ENCODE measurements at places on chromosomes 12 and 14.

- DNase-seq = no peak
Observed at GRCh38 chr12:87381742-87382141, 647.5 kb downstream of the C12orf50 start.

- DNase-seq = no peak
Observed at GRCh38 chr14:31060253-31060875, 34.2 kb upstream of the STRN3 start.

GRCh38 chr14:68950111-68950510 is 29.0 kb downstream of the ACTN1 start:
- DNase-seq = no peak

DNA sequence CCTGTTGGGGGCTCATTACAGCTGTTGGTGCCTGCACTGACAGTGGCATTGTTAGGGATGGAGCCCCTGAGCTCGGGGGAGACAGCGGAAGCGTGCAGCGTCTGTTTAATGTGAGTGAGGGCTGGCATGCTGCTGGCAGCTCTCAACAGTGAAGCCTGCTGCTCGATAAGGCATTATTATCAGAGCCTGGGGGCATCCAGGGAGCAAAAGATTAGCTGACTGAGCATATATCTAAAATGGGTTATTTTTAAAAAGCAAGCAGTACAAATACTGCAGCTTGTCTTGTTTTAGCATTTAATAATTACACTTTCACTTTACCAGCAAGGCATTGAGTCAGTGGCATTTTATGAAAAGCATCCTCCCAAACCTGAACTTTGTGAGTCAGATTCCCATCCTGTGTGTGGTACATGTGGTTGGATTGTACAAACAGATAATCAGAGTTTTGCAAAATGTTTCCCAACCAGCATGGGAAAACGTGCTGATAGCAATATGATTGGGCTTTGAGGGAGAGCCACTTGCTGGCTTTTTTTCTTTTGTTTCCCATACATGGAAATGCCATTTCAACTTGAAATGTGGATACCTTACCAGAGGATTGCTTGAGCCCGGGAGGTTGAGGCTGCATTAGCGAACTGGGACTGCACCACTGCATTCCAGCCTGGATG is 150.8 kb downstream of the PRKCH start:
- DNase-seq = peak; percentile 57

- no peak for DNase-seq
Observed at GRCh38 chr14:75476274-75476995, 45.8 kb upstream of the BATF start.

DNA sequence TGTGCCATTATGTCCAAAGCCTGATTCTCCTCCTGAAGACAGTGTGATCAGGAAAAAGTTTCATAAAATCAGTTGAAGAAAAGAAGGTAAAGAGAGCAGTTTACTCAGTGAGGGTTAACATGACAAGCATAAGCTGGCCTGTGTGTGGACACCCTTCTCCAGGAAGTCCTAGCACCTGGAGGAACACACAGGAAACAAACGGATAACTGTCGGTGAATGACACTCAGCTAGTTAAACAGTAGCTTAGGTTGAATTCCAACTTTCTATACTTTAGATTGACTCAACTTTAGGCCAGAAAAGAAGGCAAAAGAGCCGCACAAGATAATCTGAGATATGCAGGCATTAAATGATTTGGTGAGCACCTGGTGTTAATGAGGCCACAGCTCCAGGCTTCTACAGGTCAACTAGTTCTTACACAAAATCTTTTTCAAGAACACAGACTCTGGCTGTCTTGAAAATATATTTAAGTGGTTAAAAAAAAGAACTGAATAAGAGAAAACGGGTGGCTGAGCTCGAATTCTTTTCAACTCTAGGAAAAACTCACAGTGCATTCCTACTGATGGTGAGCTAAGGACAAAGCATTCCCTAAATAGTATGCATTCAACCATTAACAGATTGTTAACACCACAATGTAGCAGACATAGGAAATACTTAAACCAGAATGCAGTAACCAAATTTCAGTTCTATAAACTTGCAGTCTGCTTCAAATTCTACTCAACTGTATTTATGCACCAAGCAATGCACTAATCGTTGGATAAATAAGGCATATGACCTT is 56.9 kb upstream of the TSPAN8 start:
- DNase-seq = no peak

DNA sequence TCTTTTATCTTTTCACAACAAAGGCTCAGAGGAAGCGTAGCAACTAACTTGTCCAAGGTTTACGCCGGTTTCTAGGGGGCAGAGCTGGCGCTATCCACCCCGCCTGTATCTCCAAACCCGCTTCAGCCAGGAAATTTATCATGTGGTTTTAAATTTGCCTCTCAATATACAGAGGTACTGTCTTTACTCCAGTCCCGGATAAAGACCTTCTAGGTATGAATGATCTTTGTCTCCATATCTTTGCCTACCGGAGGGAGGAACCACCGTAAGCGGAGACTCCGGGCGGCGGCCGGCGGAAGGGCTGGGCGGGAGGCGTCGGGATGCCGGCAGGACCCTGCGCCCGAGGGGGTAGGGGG is 693 bp upstream of the RIMKLB start:
- no peak for DNase-seq

GRCh38 chr14:57833323-57833722 is 32.6 kb downstream of the SLC35F4 start:
- DNase-seq = peak; percentile 82

DNA sequence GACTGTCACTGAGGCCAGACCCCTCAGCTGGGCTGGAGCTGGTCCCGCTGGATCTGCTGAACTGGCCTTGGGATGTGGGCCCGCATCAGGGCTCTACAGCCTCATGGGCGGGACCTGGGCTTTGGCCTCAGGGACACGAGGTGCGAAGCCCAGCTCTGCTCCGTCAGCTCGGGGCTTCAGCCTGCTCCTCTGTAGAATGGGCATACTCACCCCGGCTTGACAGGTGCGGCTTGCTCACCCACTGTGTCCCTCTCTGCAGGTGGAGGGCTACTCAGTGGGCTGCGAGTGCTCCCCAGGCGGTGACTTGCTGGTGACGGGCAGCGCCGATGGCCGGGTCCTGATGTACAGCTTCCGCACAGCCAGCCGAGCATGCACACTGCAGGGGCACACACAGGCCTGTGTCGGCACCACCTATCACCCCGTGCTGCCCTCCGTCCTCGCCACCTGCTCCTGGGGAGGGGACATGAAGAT is 57.6 kb downstream of the BEGAIN start:
- no peak for DNase-seq

DNA sequence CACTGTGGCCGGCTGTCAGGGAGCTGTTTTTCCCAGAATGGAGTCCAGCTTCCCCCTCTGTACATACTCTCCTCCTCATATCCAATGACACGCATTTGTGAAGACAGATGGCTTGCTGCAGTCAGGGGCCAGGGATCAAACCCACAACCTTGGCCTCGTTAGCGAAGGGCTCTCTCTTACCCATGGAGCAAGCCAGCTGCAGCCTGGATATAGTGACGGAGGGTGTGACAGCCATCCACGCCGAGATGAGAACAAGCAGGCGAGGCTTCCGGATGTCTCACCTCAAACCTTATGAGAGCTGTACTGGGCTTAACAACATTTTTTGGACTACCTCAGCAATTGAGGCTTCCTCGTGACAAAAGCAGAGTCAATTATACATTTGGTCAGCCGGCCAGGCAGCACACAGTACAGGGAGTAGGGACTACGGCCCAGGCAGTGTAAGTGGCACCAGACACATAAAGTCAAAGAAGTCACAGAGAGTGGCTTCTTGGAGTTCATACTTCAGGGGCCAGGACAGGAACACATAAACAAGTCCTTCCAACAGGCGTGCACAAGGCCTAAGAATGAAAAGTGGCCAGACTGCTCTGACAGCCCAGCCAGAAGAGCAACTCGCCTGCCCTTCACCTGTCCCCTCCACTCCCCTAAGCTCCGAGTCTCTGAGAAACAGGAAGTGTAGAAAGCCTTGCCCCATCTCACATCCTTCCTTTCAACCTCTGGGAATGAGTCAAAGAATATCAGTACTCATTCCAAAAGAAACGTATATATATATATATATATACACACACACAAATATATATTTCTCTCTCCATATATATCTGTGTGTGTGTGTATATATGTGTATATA is 115.1 kb downstream of the TTC7B start:
- no peak for DNase-seq

DNA sequence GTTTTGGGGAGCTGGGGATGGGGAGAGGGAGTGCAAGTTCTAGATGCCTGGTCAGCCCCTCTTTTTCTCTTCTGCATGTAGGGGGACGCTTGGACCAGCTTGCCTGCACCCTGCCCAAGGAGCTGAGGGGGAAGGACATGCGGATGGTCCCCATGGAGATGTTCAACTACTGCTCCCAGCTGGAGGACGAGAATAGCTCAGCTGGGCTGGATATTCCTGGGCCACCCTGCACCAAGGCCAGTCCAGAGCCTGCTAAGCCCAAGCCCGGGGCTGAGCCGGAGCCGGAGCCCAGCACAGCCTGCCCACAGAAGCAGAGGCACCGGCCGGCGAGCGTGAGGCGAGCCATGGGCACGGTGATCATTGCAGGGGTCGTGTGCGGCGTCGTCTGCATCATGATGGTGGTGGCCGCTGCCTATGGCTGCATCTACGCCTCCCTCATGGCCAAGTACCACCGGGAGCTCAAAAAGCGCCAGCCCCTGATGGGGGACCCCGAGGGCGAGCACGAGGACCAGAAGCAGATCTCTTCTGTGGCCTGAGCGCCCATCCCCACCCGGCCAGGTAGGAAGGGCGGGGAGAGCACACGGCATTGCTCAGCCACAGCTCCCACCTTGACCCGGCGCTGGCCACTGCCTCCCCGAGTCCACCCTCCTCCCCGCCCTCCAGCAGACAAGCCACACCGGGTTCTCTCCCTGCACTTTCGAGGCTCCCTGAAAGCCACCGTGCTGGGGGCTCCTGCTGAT is 14.0 kb downstream of the LRTM2 start:
- no peak for DNase-seq

DNA sequence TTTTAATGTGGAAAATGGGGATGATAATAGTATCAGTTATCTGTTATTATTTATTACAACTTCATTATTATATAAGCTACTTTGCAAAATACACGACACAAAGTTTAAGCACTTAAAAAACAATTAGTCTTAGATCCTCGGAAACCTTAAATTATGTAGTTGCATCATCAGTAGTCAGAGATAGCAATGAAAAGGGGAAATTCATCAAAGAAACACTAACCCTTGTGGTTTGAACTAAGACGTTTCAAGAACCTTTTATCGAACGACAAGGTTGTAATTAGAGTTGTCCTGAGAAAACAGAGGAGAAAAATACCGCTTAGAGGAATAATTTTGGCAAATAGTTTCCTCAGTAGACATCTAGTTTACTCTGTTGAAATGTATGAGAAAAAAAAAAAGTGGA is 198.5 kb downstream of the PTPRO start:
- no peak for DNase-seq

GRCh38 chr12:6520186-6520585 is 14.1 kb upstream of the GAPDH start:
- no peak for DNase-seq

DNA sequence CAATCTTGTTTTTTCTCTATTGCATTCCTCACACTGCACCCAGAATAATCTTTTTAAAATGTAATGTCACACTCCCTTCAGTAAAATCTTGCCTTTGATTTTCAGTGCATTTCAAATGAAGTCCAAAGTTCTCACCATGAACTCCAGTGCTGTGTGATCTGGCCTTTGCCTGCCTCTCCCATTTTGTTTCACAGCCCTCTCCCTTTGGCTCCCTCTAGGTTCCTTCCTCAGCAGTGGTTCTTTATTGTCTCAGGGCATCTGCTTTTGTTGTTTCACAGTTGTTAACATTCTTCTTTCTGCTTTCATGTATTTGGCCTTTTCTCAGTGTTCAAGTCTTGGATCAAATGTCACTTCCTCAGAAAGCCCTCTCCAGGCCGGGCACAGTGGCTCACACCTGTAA is 84.5 kb upstream of the AMN1 start:
- no peak for DNase-seq

GRCh38 chr12:28082096-28082495 is 108.2 kb upstream of the CCDC91 start:
- DNase-seq = no peak

GRCh38 chr14:67480011-67480410 is 8.5 kb downstream of the TMEM229B start:
- no peak for DNase-seq

DNA sequence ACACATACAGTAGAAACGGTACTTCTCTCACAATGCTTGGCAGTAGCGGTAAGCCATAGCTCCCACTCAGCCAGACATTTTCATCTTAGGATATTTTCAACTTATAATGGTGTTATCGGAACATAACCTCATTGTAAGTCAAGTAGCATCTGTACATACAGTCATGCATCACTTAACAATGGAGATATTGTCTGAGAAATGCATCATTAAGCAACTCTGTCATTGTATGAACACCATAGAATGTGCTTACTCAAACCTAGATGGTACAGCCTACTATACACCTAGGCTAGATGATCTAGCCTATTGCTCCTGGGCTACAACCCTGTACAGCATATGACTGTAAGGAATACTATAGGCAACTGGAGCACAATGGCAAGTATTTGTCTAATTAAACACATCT is 40.8 kb downstream of the RPS6KA5 start:
- DNase-seq = no peak

- DNase-seq = no peak
Observed at GRCh38 chr14:51285120-51285519, 45.1 kb downstream of the TMX1 start.

GRCh38 chr12:92070864-92071445 is 74.7 kb downstream of the BTG1 start:
- DNase-seq = no peak

DNA sequence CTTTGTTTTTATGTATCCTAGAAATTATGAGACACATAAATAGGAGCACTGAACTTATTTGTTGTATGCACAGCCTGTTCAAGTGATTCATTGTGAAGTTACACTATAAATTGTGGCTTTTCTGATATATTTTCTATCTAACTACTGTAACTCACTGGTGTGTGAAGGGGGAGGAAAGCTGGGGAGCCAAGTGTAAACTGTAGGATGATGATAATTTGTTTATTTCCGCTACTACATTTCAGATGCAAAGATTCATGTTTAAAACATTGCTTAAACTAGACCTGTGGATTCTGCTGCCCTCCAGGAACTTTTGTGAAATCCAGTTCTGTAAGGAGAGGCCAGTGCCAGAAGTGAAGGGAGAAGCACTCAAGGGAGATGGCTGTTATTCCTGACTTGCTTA is 3.3 kb downstream of the TMTC2 start:
- DNase-seq = no peak

GRCh38 chr12:122843455-122843854 is 8.2 kb downstream of the HIP1R start:
- DNase-seq = no peak

GRCh38 chr12:105036937-105037649 is 47.2 kb downstream of the ALDH1L2 start:
- DNase-seq = no peak
